ENCODE measurements at places on chromosomes 16 and 17.

DNA sequence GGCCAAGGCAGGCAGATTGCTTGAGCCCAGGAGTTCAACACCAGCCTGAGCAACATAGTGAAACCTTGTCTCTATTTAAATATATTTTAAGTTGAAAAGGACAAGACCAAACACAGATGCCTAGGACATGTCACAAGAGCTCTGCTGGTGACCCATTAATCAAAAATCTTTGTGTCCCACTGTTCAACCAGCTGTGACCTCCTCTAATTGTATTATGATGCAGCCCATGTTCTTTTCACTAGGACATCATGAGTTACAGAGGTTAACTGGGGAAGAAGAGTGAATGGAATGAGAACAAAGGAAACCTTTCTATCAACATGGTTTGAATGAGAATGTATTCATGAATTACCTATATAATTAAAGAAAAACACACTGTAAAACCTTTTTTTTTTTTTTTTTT, 7.0 kb downstream of the EFTUD2 start:
- DNase-seq, result no peak

GRCh38 chr16:57252148-57252721, 7.2 kb downstream of the ARL2BP start:
- DNase-seq, result peak; percentile 41

- DNase-seq, result no peak
Observed at GRCh38 chr16:88662222-88662842, 559 bp downstream of the MVD start.

- peak; percentile 59 for DNase-seq
Observed at GRCh38 chr17:59330053-59330942, 1.2 kb upstream of the YPEL2 start.

DNA sequence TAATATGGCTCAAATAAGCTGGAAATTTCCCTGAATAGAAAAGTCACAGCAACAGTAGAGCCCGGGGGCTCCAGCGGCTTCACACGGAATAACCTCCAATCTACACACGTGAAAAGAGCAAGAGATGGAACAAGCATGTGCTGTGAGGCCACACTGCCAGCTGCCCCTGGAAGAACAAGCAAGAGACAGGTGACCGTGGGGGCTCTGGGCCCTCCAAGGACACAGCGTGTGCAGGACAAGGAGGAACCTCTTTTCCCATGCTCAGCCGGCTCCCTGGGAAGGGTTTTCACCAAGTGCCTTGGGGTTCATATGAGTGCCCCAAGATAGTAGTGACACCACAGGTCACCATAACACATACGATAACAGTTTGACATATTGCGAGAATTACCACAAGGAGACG, 110.2 kb upstream of the ZNF750 start:
- DNase-seq, result no peak

- no peak for DNase-seq
Observed at GRCh38 chr17:10799407-10799806, 4.5 kb downstream of the TMEM238L start.

All from globus pallidus (tissue), 1 donor.